Activated gamma-delta T cell (primary cell): ENCODE measurements at places on chromosomes 11 and 22.

DNA sequence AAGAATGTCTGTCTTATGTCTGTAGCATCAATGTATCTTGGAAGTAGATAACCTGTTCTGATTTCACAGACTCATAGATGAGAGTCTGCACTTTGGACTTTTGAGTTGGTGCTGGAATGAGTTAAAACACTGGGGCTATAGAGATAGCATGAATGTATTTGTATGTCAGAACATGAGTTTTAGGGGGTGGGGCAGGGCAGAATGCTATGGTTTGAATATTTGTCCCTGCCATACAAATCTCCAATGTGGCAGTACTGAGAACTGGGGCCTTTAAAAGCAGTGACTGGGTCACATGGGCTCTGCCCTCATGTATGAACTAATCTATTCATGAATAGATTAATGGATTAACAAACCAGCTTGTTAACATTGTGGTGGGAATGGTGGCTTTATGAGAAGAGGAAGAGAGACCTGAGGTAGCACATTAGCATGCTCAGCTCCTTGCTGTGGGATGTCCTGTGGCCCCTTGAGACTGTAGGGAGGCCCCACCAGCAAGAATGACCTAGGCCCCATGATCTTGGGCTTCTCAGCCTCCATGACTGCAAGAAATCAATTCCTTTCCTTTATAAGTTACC, 15.5 kb upstream of the OR52K1 start:
- DNase-seq: no peak

GRCh38 chr22:40638261-40638660, 1.7 kb upstream of the MRTFA start:
- no peak for DNase-seq

GRCh38 chr11:134399996-134400395, 12.0 kb downstream of the B3GAT1 start:
- no peak for DNase-seq

GRCh38 chr11:58613228-58613627, 9.2 kb upstream of the CNTF start:
- no peak for DNase-seq

DNA sequence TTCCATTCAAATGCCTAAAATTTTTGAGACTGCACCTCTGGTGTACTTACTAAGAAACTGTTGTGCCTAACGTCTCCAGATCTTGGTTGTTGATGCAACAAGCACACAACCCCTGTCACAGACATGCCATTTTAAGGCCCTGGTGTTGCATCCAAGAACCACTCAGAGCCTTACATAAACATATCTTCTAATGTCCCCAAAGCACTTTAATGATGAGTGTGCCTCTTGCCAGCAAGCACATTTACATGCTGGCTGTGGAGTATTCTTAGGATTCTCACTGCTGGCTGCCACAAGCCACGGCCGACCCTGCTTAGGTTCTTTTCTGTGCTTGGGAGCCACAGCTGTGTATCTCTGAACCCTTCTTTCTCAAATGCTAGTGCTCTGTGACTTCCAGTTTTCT, 201.4 kb downstream of the ADAMTS15 start:
- DNase-seq: no peak

DNA sequence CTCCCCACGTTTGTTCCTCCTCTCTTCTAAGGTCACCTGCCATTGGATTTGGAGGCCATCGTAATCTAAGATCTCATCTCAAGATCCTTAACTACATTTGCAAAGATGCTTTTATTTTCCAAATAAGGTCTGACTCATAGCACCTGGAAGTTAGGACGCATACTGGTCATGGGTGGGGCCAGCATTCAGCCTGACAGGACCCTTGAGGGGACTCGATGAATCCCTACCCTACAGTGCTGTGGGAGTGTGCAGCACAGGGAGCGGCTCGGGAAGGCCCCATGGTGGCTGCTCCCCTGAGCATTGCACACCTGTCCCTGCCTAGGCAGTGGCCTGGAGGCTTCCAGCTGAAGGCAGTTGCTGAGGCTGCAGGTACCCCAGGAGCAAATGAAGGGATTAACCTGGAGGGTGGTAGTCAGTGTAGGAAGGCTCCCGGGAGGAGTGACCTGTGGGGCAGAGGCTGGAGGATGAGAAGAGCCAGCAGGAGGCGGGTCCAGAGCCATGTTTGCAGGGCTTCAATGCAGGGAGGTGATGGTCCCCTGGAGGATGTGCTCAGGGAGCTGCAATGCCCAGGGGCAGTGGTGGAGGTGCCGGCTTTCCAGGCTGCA, 362.2 kb downstream of the CTTN start:
- no peak for DNase-seq

DNA sequence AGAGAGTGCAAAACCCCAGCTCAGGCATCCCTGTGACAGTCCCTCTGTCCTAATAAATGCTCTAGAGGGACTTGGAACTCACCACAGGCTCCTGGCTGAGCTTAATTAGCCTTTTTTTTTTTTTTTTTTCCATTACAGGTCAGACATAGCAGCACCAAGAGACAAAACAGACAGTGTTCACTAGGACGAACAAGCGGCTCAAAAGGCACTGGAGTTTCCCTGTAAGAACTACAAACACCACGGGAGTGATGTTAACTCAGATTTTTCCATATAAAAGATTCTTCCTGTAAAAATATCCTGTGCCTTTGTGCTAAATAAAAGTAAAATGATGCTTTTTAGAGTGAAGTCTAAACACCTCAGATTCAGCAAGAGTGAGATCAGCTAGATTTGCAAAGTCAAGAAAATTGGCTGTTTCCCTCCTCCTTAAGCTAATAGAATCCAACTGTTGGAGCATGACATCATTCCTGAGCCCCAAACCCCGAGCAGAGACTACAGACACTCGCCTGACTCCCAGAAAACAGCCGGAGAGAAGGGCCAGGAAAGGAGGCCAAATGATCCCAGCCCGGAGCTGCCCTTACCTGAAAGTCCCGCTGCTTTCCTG, 101.0 kb upstream of the AKIP1 start:
- DNase-seq: no peak

DNA sequence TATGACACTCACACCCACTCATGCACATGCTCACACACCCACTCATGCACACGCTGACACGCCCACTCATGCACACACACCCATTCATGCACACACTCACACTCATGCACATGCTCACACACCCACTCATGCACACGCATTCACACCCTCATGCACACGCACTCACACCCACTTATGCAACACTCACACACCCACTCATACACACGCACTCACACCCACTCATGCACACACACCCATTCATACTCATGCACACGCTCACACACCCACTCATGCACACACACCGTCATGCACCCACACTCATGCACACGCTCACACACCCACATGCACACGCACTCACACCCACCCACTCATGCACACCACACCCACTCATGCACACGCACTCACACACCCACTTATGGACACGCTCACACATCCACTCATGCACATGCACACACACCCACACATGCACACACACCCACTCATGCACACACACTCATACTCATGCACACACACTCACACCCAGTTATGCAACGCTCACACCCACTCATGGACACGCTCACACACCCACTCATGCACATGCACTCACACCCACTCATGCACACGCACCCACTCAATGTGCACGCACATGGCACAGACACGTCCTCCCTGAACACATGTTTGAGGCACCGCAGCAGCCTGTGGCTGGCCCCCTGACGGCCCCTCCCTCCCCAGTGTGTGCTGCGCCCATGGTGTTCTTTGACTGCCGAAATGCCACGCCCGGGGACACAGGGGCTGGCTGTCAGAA, 17.9 kb downstream of the MUC5AC start:
- DNase-seq: no peak

- DNase-seq: no peak
Observed at GRCh38 chr22:32281072-32281471, 25.9 kb upstream of the SLC5A4 start.

DNA sequence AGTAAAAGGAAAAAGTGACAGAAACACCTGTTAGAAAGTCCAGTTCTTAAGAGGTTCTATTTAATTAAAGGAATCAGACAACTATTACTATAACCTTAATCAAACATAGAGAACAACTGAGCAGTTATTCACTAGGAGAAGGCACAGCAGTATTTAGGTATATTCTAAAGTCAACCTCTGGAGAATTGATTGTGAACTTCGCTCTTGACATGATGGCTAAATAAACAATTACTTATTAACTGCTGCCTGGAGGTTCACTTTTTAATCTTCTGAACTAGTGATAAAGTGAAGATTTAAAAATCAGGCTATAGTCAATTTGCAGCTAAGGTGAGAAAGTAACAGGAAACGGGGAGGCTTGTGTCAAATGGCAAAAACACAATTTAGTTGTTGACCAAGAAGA, 557.3 kb downstream of the FAM181B start:
- no peak for DNase-seq

DNA sequence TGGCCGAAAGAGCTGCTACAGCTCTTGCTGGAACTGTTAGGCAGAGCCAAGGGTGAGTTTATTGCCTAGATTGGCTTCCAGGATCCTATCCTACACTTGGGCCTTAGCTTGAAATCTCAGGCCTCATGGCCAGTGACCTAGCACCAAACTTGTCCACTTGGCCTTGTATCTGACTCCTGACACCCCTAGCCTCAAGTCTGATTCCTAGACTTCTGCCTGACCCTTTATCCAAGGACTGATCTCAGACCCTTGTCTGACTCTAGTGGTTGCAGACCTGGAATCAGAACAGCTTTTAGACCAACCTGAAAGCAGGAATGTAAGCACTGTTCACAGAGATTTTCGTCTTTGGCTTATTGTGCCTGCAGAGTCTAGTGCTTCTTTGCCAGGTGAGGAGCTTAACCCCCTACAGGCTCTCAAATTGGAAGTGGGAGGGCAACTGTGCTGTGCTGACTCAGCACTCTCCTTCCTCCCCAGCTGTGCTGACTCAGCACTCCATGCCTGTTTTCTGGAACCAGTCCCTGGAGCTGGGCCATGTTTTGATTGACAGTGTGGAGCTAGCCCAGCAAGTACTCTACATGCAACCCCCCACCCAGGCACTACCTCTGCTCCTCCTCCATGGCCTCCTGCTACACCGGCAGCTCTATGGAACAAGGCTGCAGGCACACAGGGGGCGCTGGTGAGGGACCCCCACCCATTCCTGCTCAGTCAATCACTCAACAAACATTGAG, 35.1 kb downstream of the RRP8 start:
- DNase-seq: no peak

GRCh38 chr11:111230122-111230465, 15.4 kb upstream of the POU2AF2 start:
- DNase-seq: no peak
